Tibial artery (tissue), 4 donors: ENCODE measurements at places on chromosomes 13 and 19.

- DNase-seq: peak; percentile 41
Measured at GRCh38 chr13:112347986-112348385, 28.2 kb upstream of the SPACA7 start.

DNA sequence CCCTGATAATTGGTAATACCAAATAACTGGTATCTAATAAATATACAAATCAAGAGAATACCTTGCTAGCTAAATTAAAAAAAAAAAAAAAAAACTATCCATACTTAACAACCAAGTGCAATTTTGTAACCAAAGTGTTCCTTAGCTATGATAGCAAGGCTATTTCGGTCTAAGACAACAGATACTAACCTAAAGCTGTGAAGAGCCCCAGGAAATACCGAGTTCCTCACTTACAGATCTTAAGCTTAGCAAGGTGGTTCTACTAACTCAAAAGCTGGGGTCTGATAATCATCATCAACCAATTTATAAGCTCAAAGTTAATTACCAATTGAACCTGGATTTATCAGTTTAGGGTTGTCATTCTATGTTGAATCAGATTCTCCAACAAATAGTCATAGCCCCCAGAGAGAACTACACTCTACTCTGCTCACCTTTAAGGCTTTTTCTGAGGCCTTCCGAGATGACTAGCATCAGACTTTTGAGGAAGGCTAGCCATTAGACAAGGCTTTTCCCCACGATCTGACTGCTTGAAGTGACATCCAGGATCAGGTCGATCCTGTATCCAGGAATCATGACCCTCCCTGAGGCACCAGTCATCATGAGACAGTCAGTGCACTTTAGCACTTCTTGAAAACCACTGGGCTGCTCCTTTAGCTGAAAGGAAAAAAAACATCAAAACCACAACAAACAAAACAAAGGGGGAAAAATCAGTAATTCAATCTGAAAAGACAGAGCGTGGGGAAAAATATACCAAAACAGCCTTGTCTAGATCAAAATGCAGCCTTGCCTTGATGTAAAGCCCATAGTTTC lies 31.9 kb downstream of the INTS6 start:
- no peak for DNase-seq

DNA sequence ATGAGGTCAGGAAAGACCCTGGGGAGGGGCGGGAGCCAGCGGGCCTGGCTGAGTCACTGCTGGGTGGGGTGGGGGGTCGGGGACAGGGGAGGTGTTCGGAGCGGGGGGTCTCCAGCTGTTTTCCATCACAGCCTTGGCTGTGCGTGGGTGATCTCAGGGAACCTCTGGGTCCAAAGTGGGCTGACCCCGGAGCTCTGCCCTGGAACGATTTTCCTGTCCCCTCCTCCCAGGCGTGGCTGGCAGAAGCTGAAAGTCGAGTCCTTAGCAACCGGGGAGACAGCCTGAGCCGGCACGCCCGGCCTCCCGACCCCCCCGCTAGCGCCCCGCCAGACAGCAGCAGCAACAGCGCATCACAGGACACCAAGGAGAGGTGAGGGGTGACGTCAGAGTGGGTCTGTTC lies 10.6 kb downstream of the TRIP10 start:
- no peak for DNase-seq

GRCh38 chr13:51826606-51827005 lies 18.4 kb downstream of the TMEM272 start:
- no peak for DNase-seq

DNA sequence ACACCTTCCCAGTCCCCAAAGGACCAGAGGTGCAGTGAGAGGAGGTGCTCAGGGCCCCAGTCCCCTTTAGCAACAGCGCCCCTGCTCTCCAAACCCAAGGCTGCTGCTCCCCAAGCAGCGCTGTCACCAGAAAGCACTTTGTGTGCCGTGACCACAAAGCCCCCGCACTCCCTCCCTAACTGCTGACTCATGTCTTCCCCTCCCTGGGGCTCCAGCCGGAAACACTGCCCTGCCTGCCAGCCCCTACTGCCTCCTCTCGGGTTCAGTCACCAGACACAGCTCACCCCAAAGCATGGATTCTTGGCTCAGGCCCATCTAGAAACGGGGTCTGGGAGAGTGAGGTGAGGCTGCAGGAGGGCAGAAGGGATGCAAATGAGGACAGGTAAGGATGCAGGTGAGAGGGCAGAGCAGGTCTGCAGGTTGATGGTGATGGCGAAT lies 4.9 kb upstream of the TNFSF14 start:
- peak; percentile 73 for DNase-seq

GRCh38 chr13:48890391-48890790 lies 85.3 kb upstream of the FNDC3A start:
- DNase-seq: no peak

DNA sequence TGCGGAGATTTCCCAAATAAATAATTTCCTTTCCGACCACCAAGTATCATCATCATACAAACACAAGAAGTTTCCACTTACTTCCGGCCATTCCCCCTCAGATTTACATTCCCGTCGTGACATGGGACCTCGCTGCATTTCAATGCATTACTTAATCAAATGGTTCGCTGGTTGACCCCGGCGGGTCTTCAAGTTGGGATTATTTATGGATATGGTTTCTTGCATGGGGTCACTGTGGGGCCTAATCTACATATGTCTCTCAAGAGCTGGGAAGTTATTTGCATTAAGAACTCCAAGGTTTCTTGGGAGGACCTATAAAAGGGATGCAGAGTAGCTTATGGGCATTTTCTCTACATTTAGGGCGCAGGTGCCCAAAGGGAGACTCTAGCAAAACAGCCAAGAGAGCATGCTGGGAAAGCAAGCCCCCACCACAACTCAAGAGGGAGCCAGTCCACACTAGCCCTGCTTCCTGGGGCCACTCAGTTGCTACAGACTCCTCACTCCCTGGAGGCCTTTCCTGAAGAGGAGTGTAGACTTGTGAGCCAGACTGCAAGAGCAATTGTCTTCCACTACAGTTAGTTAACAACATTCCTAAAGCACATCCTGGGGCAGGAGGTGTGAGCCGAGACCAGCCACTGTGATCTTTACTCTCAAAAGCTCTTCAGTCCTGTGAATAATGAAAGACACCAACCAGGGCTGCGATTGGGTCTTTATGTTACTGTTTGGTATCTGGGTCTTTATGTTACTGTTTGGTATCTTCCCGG lies 125.3 kb downstream of the KATNAL1 start:
- DNase-seq: no peak

- no peak for DNase-seq
Measured at GRCh38 chr13:63691474-63691873, 2275.8 kb upstream of the PCDH20 start.

- no peak for DNase-seq
Measured at GRCh38 chr13:89740994-89741685, 1606.3 kb upstream of the MIR17HG start.

DNA sequence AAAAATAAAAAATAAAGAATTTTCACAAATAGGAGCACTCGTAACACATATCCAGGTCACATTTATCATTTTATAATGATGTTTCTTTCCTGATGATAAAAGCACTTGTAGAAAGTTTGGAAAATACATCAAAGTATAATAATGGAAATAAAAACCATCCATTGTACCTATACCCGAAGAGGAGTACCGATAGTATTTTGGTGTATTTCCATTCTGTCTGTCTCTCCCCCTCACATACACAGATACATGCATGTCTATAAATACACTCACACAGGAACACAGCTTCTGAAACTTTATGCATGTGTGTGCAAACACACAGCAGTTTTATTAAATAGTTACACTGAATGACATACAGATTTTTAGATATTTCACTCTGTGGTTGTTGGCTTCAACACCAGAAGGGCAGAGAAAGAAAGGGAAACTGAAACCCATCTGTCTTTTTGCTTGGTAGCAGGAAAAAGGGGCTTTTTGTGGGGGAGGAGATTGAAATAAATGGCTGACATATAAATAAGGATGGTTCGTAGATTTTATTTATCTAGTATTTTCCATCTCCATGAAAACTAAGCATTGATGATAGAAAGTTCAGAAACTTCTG lies 114.8 kb downstream of the LRCH1 start:
- DNase-seq: no peak

GRCh38 chr19:1259206-1259875 lies 9.8 kb upstream of the CIRBP start:
- peak; percentile 70 for DNase-seq

- DNase-seq: no peak
Measured at GRCh38 chr13:99264051-99264450, 5.9 kb upstream of the GPR18 start.

GRCh38 chr13:72959643-72960042 lies 99.2 kb upstream of the KLF5 start:
- no peak for DNase-seq

DNA sequence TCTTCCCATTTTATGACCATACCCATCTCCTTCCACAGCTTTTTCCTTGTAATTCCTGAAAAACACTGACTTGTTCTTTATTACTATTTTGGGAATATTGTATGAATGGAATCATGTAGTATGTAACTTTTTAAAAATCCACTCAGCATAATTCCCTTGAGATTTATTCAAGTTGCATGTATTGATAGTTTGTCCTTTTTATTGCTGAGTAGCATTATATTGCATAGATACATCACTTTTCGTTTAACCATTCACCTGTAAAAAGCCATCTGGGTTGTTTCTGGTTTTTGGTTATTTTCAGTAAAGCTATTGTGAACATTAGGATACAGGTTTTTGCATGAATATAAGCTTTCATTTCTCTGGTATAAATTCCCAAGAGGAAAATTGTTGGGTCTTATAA lies 115.4 kb downstream of the GPC5 start:
- no peak for DNase-seq

DNA sequence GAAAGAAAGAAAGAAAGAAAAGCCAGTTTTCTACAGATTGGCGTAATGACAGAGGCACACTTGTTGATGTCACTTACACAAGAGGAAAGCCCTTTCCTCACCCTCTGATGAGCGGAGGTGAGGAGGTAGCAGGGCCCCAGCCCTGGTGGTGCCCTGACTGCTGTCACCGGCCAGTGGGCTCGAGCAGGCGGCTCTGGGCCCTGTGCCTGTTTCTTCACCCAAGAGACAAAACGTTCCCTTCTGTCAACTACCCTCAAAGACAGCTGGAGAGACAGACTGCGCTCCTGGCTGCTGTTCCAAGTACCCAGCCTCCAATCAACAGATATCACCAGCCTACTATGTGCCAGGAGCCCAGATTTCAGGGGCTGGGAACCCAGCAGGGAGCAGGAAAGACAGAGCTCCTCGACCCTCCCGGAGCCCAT lies 10.1 kb downstream of the EPS15L1 start:
- DNase-seq: no peak

DNA sequence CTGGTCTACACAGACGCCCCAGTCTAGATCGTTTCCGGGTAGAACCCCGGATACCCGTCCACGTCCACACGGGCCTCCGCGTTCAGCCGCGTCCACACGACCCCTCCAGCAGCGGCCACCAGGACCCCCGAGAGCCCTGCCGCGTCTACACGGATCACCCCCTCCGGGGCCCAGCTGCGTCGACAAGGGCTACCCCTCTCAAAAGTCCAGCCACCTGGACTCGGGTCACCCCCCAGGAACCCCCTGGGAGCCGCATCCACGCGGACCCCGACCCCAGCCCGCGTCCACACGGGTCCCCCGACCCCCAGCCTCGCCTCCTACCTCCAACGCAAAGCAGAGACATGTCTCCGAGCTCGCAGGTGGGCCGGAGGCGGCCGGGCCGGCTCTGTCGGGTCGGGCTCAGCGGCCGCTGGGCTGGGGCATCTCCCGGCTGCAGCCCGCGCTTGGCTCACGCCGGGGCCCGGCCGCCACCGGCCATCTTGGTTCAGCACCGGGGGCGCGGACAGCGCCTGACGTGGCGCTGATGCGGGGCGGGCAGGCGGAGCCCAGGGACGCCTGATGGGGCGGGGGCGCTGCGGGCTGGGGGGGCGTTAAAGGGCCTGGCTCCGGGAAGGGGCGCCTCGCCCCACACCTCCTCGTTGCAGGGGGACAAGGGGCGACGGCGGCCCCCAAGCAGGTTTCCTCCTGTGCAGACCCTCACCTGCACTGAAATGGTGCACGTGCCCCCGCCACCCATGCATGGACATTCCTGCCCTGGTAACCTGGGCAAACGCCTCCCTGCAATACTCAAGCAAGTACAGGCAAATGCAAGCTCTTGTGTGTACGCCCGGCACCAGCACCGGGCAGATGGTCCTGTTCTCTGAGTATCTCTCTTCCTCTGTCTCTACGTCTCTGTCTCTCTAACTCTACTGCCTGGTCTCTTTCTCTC lies at the start of gene UNC13A:
Gene UNC13A, minus strand, starts transcription at position 498 of the 928 bp plus-strand sequence. Its CDS starts 155 bp downstream, at position 343.
- no peak for DNase-seq

GRCh38 chr13:82062772-82063171 lies 1721.8 kb upstream of the SPRY2 start:
- no peak for DNase-seq

DNA sequence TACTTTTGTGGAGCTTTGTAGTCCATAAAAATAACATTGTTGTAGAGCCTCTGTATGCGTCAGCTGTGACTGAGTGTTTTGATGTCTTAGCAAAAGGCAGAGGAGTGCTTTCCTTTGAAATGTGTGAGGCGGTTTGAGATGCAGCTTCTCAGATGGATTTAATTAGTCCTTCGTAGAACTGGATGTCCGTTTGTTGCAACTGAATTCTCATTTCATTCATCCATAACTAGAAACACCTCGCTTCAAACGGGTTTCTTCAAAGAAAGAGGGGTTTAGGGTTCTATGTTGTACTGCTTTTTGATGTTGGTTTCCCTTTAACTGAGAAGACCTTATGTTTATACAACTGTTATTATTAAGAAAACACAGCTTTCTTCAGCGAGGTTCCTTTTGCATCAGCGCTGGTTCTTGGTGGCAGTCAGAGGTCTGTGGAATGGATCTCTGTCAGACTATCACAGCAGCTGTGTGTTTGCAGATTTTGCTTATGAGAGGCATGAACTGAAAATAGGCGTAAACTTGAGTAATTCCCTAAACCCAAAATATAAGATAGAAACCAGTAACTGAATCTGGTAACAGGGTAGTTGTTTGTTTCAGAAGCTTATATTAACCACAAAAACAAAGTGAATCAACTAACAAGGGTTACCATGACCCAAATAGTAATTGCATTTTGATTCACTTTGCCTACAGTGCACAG lies 194.4 kb downstream of the GGACT start:
- no peak for DNase-seq

GRCh38 chr19:32188921-32189320 lies 156.5 kb upstream of the ZNF507 start:
- no peak for DNase-seq

GRCh38 chr19:56639217-56639616 lies 3.7 kb upstream of the SMIM17 start:
- no peak for DNase-seq

GRCh38 chr19:18672606-18673337 lies 10.7 kb upstream of the CRTC1 start:
- peak; percentile 71 for DNase-seq

DNA sequence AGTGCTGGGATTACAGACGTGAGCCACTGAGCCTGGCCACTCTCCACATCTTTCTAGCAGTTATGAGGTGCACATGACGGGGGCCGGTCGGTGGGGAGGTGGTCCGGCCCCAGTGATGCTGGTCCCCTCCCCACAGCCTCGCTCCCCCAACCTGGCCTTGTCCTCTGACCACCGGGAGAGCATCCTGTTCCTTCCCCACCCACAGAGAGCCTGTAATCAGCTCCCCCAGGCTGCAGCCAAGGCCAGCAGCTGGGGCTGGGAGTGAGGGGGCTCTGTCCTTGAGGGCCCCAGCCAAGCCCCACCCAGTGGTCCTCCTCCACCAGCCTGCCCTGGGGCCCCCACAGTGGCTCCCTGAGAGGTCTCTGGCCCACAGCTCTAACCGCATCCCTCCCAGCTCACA lies 3.0 kb upstream of the INSL3 start:
- no peak for DNase-seq
